ENCODE measurements at places on chromosomes 7 and 10.

- DNase-seq = no peak
Measured at GRCh38 chr7:101093906-101094305, 8.6 kb downstream of the TRIM56 start.

DNA sequence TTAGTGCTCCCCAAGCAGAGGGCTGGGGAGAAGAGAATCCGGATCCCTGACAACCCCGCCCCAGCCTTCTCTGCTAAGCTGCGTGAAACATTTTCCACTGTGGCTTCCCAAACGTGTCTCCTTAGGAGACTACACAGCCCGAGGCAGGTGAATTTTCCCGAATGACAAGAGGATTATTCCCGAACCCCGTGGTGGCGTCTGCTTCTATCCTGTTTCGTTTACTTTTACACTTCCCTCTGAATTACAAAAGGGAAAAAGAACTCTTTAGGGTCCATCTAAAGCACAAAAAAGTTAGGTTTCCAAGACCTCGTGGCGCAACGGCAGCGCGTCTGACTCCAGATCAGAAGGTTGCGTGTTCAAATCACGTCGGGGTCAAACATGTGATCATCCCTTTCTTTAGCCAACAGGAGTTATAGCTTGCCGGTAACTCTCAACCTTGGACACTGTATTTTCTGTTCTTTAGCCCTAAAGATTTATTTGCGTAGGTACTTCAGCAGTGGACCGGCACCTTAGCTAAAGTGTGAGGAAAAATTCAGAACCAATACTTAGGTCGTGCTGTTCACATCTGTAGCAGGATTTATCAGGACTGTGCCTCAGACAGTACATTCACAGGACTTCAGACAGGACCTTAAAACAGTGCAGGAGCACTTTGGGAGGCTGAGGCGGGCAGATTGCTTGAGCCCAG lies 3.2 kb upstream of the ZNF789 start:
- DNase-seq = no peak

- no peak for DNase-seq
Measured at GRCh38 chr10:52129410-52130178, 184.5 kb upstream of the DKK1 start.

- DNase-seq = peak; percentile 78
Measured at GRCh38 chr7:69309601-69310000, 288.7 kb upstream of the AUTS2 start.

DNA sequence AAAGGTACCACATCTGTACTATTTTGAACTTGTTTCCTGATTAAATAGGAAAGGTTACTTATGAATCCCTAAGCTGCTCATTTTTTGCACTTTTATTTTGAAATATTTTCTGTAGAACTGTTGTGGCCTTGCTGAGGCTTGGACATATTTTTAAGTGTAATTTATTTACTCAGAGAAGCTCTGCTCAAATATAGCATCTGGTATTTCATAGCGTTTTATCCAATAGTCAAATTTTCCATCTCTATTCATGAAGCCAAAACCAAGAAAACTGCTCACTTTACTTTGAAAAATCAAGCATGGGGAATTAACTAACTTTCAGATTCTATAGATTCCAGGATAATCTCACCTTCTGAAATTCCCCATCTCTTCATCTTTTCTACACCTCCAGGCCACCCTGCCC lies 6.6 kb upstream of the FAM3C start:
- no peak for DNase-seq

DNA sequence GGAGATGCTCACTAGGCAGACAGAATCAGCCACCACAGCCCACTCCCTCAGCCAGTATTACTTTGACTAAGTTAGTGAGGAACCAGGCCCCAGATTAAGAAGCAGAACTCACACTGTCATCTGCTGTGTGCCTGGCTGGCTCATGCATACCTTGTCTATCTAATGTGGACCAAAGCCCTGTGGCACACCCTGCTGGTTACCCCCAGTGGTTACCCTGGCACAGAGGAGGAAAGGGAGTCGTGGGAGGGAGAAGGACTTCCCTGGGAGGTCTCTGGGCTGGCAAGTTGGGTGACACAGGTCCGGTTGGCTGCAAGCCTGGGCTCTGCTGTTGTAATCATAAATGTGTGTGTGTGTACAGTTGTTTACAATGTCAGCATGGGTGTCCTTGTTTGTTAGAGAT lies 7.5 kb upstream of the SH2D4B start:
- no peak for DNase-seq
